ENCODE measurements at places on chromosomes 6 and 20. TPM values are rescaled to one million over a fixed set of nuclear protein-coding genes. Genes with fewer than 3 reads are reported as not detected.

DNA sequence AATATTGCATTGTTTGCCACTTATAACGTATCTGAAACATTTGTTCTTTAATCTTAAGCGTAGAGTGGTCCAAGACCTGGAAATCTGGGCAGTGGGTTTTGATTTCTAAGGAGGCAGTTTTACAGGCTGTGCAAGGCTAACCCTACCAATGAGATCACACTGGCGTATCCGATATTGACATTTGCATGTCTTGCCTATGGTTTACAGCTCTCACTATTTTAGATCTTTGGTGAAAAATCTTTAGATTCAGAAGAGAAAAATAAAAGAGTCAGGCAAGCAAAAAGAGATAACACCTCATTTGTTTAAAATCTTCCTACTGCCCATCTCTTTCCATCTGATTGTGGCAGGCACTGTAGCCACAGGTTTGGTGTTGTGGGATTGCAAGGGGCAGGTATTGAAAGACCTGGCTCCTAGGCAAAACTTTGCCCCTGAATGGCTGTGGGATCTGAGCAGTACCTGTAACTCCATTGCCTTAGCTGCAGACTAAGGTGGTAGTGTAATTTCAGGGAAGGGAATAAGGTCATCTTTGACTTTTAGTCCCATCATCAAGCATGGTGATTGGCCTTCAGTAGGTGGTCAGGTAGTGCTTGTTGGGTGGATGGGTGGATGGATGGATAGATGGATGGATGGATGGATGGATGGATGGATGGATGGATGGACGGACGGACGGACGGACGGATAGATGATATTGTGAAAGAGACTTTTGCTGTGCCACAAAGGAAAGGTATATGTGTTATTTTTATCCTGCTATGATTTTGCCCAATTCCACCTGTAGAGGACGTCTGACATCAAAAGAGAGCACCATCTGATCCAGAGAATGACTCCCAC is 1.9 kb downstream of the TNFAIP3 start:
- DNase-seq, result no peak

GRCh38 chr20:49398401-49399144 is 83.9 kb downstream of the KCNB1 start:
- DNase-seq, result no peak

GRCh38 chr6:5425267-5425666 is 164.0 kb downstream of the FARS2 start:
- DNase-seq, result no peak

DNA sequence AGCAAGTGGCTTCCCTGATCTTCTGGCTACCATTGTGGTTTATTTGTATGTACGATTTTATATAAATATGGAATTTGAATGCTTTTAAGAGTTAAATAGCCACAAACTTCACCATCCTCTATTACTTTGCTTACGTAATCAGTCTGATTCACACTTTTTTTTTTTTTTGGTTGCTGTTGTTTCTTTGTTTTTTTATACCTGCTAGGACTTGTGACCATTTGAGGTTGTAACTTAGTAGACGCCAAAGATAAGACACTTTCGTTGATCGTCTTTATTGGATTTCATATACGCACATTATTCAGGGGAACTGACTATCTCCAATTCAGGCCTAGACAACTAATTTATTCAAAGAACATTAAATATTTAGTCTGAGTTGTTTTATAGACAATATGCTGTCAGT is 559.0 kb downstream of the CBLN4 start:
- no peak for DNase-seq

GRCh38 chr20:49804364-49804763 is 8.3 kb upstream of the SLC9A8 start:
- DNase-seq, result no peak

DNA sequence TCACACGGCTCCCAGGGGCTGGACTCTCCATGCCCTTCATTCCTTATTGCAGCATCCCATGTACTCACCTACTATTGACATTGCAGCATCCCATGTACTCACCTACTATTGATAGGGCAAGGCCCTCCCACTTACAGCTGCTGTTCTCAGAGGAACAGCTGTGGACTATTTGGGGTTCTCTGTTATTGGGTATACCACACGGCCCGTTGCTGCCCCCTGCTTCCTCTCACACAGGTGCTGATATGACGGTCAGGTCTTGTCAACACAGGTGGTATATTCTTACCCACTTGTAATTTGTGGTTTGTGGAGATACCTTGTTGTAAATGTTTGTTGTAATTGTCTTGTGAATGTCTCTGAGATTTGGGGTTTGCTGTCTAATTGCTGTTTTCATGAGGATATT is 18.8 kb downstream of the ALDH5A1 start:
- DNase-seq, result no peak

GPLD1 gene
- 9.7 TPM for total RNA-seq

HLA-DPB1 gene
- total RNA-seq, result 120 TPM

FAM83C gene
- not detected for total RNA-seq
